ENCODE measurements at places on chromosomes 11 and 22.

DNA sequence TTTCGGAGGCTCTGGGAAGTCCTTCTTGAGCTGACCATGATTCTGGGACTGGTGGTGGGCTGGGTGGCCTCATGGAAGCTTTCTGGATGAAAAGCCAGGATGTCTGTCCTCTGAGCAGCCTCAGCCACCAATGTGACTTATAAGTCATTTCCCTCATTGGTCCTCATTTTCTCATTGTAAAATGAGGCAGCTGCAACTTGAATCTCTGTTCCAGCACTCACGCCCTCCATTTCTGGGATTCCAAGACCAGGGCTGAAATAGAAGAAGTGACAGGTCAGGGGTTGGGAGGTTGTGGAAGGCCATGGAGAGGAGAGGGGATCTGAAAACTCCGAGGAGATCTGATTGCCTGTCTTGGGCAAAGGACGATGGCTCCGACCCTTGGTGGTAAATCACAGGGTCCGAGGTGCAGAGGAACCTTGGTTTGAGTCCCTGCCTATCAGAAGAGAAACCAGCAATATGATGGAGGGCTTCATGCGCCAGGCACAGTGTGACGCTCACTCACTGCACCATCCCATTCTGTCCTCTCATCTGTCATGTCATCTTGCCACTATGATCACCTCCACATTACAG, 38.3 kb downstream of the TSPAN18 start:
- DNase-seq, result no peak

DNA sequence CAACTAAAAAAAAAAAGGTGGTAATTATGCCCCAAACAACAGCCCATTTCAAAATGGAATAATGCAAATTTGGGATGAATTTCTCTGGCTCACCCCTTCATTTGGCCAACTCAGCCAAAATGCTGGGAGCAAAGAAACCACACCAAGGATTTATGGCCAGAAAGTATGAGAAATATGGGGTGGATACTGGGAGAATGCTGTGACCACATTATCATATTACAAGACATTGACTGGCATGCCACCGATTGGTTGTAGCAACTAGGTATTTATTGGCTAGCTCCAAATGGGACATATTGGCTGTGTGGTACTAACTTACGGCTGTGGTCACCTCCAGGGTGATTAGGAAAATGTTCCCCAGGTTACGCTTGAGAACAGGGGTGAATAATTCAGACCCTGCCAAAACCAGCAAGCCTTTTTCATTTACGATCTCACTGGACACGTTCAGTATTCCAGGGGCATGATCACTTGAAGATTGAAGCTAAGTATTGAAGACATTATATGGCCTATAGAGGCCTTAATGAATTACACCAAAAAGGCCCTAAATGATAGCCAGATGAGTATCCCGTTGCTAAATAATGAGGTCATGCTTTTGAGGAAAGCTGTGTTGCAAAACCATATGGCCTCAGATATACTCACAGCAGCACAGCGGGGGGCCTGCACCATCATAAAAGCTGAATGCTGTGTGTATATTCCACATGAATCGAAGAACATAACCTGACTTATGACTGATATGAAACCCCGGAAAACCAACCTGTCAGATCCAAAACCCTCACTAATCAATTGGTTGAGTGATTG, 3.8 kb upstream of the FDX1 start:
- no peak for DNase-seq

DNA sequence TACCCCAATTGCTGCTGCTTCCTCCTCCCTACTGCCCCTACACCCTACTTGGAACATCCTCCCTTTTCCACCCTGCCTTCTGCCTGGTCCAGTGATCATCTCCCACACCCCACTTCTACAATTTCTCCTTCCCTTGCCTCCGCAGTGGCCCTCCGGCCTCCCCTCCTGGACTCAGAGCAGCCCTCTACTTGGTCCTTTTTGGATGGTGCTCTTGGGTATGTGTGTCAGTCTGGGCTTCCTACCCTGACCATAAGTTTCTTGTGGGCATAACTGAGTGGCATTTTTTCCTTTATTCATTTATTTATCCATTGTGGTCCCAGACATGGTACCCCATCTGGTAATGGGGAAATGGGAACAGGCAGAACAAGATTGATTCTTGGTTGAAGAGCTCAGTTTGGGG, 111.4 kb upstream of the NAV2 start:
- no peak for DNase-seq

GRCh38 chr22:24400034-24400725, 27.2 kb upstream of the ADORA2A start:
- no peak for DNase-seq

DNA sequence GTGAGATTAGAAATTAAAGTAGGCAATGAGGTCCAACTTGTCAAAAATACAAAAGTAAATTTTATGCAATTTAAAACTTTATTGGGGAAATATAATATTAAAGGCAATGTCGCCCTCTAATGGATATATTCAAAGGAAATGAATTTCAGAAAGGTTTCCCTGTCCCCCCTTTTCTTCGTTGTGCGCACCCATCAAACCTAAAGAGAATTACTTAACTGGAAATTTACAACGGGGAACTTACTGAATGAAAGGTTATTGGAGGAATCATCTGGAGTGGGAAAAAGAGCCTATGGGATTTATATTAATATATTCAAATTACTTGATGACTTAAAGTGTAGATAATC, 1.7 kb upstream of the ABTB2 start:
- no peak for DNase-seq

GRCh38 chr11:114135737-114136151, 76.2 kb downstream of the ZBTB16 start:
- DNase-seq, result no peak

DNA sequence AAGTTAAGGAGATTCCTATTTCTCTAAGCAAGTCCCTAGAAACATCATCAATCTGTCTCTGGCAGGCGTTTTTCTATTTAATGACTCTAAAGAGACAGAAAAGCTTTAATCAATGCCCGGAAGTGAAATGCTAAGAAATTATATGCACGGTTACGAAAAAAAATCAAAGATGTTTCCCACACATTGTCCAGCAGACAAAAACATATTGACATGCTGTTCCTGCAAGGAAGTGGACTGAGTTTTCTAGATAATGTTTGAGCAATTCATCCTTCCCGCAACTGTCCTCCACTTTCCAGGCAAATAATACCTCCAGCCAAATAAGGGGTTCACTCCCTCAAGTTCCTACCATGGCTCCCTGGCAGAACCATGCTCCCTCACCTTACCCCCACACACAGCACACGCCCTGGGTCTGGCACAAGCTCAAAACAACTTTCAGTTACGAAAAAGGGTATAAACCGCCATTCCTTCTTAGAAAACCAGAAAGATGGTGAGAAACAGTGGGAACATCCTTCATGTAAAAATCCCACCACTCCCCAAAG, 29.6 kb downstream of the GALNT18 start:
- DNase-seq, result no peak

Data from activated CD4-positive, CD25-positive, alpha-beta regulatory T cell treated with anti-CD3 and anti-CD28 coated beads, Interleukin-2, amount 50 U/mL, for 72 hours (primary cell).